ENCODE measurements at places on chromosomes 3 and 15.

DNA sequence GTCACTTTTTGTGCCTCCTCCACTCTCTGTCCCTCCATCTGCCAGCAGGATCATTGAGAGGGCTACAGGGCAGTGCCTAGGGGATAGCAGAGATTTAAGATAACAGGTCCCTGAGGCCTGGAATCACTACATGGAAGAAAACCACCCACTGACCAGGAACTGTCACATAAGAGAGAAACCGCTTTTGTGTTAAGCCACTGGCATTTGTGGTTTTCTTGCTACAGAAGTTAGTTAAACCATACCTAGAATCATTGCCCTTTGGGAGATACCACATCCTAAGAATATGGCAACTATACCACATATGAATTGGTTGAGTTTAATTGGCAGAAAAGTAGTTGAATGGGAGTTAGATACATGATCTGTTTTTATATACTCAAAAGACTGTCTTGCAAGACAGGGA is 112.8 kb upstream of the LPP start:
- no peak for ATAC-seq

- ATAC-seq: no peak
Measured at GRCh38 chr3:189507856-189508255, 123.3 kb upstream of the TP63 start.

DNA sequence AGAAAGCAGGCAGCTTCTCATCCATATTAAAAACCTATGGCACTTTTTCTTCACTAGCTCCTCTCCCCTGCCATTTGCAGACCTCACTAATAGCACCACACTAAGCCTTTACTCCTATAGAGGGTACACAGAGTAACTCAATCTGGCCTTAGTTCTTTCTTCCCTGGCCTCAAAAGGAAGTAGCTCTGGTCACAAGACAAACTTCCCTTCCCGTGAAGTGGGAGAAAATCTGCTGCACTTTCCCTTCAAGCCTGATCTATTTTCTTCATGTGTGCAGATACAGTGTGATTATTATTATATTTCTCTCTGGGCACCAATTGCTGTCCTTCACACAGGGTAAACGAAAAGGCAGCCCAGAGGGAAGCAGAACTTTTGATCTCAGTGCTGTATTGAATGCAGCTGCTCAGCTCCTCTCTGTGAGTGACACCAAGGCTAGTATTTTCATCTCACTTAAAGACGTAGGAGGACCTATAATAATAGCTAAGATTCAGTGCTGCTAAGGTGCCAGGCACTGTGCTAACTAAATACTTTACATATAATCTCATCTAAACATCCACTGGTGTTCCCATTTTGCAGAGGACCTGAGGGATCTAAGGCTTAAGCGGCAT is 61.9 kb upstream of the RASGRP1 start:
- no peak for ATAC-seq

DNA sequence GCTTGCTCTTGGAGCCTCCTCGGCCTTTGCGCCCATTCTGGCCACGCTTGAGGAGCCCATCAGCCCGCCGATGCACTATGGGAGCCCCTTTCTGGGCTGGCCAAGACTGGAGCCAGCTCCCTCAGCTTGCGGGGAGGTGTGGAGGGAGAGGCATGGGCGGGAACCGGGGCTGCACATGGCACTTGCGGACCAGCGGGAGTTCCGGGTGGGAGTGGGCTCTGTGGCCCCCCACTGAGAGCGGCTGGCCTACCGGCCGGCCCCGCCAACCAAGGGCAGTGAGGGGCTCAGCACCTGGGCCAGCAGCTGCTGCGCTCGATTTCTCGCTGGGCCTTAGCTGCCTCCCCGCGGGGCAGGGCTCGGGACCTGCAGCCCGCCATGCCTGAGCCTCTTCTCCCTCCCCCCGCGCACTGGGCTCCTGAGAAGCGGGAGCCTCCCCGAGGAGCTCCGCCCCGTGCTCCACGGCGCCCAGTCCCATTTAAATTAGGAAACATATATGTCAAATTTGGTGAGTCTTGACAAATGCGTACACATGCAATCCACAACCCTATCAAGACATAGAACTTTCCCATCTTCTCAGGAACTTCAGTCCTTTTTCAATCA is 97.6 kb upstream of the CNTN3 start:
- ATAC-seq: no peak

GRCh38 chr3:94234177-94234788 is 171.4 kb downstream of the NSUN3 start:
- peak; percentile 91 for ATAC-seq

GRCh38 chr3:45647148-45647619 is 42.0 kb upstream of the SACM1L start:
- ATAC-seq: peak; percentile 53

DNA sequence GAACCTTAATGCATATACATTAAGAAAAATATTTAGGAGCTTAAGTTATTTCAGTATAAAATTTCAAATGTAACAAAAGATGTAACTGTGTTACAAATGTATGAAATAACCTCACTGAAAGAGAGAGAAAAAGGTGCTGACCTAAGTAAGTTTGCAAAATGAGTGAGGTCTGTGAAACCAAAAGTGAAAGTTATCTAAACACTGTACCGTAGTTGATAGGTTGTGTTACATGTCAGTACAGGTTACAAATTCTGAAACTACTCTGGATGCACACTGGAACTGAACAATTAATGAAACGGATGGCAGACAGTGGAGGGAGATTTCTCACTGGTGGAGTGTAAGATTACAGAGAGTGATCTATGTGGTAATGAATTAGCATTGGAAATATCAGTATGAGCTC is 420.7 kb downstream of the ZNF385D start:
- no peak for ATAC-seq

DNA sequence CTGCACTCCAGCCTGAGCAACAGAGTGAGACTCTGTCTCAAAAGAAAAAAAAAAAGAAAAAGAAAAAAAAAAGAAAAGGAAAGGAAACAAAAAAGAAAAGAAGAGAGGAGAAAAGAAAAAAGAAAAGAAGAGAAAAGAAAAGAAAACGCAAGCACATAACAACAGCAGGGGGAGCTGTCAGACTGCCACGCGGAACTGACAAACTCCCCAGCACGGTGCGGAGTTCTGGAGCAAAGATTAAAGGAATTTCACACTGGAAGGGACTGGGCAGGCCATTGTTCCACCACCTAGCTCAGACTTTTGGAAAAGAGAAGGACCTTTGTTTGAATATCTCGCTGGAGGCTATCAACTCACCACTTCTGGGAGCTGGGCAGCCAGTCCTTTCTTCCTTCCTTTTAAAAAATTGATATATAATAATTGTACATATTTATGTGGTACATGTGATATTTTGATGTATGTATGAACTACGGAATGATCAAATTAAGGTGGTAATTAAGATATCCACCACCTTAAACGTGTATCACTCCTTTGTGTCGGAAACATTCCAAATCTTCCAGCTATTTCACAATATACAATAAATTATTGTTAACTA is 40.5 kb downstream of the DPPA2 start:
- ATAC-seq: peak; percentile 77

- ATAC-seq: no peak
Measured at GRCh38 chr3:112409041-112409440, 76.1 kb downstream of the CD200 start.

All from SK-N-SH treated with all-trans-retinoic acid at 6 μM for 48 hours (cell line).